ENCODE measurements at places on chromosomes 1 and 21.

GRCh38 chr21:16587141-16587581 is 857.4 kb downstream of the USP25 start:
- DNase-seq, result no peak

DNA sequence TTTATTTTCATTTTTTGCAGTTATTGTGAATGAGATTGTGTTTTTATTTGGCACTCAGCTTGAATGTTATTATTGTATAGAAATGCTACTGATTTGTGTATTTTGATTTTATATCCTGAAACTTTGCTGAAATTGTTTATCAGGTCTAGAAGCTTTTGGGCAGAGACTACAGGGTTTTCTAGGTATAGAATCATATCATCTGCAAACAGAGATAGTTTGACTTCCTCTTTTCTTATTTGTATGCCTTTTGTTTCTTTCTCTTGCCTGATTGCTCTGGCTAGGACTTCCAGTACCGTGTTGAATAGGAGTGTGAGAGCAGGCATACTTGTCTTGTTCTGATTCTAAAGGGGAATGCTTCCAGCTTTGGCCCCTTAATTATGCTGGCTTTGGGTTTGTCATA is 27.3 kb downstream of the ZNF691 start:
- peak; percentile 70 for DNase-seq

DNA sequence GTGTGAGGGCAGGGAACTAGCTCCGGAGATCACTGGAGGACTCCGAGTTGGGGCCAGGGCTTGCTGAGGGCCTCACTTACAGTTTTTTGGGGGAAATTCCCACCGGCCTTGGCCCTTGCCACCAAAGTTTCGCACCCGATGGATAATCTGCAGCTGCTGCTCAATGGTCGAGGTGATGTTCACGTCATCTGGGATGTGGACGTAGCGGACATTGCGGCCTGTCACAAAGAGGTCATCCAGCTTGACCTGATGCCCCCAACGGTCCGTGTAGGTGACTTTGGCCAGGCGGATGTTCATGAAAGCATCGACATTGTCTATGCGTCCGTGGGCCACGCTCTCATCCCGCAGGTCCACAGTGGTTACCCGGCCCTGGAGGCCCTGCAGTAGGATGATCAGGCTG is 4.0 kb downstream of the LSM10 start:
- DNase-seq, result no peak

GRCh38 chr1:201104141-201104540 is 8.1 kb downstream of the CACNA1S start:
- DNase-seq, result no peak

DNA sequence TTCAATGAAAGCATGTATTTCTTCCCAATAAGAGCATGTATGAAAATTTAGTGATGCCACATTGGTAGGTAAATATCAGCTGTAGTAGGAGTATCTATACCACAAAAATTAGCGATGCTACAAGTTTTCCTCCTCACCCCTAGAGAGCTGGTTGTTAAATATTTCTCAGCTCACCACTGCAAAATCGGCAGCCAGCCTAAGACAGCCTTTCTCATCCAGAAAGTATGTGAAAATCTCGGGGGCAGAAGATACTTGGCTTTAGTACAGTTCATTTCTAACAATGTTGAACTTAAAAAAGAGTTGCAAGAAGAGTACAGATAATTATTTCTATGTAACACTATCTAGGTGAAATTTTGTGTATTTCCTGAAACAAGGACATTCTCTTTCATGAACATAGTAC is 235.4 kb downstream of the TPR start:
- no peak for DNase-seq

GRCh38 chr1:247895976-247896375 is 589 bp downstream of the OR2W3 start:
- DNase-seq, result no peak

DNA sequence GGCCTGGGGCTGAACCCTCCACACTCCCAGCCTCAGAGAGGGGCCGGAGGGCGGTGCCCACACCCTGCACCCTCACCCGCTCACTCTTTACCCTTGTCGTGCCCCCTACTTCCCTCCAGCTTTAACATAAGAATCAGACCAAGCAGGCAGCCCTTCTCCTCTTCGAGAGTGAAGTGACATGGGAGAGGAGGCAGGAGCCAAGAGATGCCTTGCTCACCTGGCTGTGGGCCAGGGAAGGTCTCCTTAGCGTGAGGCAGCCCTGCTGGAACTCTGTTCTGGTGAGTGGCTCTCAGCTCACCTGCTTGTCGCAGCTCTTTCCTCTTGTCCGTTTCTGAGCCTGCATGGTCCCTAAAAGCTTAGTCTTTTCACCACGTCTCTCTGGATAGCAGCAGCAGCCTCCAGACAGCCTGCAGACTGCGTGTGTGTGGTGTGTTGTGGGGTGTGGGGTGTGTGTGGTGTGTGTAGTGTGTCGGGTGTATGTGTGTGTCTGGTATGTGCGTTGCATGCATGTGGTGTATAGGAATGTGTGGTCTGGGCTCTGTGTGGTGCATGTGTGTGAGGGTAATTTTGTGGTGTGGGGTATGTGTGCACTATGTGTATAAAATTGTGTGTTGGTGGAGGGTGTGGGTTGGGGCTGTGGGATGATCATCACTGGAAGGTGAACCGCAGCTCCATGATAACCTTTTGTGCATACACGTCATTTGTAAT is 86.7 kb downstream of the CCDC185 start:
- no peak for DNase-seq

DNA sequence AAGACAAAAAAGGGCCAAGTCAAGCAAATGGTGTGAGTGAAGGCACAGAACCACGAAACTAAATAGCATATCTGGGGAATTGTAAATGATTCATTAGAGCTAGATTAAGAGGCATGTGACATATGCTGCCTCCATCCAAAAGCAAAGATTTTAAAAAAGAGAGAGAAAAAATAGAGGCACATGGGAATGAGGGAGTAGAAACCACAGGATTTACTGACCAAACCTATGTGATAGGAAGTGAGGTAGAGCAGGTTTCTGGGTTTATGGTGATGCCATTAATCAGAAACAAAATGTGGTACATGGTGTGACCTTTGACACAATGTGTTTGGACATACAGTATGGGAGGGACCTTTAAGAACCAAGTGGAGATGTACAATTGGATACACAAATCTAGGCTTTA is 13.6 kb downstream of the C1orf52 start:
- no peak for DNase-seq

- DNase-seq, result no peak
Observed at GRCh38 chr21:22743085-22743484, 1744.9 kb downstream of the NCAM2 start.

DNA sequence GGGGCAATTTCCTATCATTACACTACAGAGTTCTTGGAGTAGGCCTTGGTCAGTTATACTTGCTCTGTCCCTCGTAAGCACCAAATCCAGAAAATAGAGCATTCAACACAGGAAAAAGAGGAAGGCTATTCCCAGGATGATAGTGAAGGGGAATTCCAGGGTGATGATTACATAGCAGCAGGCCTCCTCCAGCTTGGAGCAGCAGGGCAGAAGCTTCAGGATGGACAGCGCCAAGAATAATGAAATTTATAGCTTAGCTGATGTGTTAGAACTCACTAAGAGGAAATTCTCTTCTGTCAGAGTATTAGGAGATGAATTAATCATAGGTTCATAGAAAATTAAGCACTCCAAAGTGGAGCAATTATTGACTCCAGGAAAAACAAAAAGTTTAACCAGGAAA is 10.8 kb upstream of the SMAP2 start:
- DNase-seq, result no peak

DNA sequence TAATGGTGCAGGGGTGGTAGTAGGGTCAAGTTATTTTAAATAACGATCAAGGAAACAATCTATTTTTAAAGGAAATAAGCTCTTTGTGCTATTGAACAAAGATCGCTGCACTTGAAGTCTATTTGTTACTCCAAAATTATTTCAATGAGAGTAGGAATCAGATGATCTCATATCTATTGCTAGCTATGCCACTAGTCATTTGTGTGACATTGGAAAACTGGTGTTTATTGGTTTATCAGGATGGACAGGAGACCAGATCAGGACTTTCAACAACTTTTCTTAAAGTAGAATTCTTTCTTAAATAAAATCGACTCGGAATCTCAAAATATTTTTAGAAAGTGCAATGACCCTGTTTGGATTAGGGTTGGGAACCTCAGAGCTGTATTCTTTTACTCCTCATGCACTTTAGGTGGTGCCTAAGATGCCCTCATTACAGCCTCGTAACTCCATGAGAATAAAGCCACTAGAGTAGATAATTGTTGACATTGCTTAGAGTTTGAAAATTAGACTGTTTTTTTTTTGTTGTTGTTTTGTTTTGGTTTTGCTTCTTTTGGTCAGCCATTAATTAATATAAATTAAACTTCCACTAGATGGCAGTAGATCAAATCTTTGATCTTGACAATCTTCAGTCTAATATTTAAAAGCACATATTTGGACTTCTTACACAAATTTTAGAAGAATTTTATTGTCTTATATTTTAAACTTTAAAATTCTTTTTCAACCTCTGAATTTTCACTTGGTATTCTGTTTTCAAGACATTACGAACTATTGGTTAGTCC is 352.4 kb downstream of the USP25 start:
- DNase-seq, result peak; percentile 47

Data from hematopoietic multipotent progenitor cell treated with erythropoietin and hydrocortisone succinate and interleukin-3 and kit ligand, for 8 days (in vitro differentiated cells).